ENCODE measurements at places on chromosomes 6 and 20.

- DNase-seq: peak; percentile 71
Measured at GRCh38 chr6:149484733-149485700, at the start of gene ZC3H12D. Gene ZC3H12D, minus strand, starts transcription at chr6:149485014. Its CDS starts 10,471 bp downstream, at chr6:149474543.

GRCh38 chr20:40634891-40635290, 54.1 kb downstream of the MAFB start:
- no peak for DNase-seq

DNA sequence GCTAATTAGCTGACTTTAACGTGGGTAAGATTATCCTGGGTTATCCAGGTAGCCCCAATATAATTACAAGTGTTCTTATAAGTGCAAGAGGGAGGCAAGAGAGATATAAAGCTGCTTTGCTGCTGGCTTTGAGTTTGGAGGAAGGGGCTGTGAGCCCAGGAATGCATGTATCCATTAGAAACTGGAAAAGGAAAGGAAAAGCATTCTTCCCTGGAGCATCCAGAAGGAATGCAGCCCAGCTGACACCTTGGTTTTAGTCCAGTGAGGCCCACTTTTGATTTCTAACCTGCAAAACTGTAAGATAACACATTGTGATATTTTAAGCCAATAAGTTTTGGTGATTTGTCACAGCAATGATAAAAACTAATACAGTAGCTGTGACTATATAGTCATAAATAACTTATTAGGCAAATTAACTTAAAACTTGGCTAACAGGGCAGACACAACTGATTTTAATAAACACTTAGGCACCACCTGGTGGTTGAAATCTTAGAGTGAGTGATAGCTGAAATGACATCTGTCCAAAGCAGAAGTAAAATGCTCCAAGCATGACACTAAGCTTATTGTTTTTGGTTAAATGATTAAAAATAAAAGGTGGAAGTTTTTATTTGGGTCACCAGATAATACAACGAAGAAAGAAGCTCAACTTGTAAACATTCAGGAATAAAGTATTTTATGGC, 35.6 kb downstream of the ADGRF4 start:
- no peak for DNase-seq

GRCh38 chr6:142485256-142485655, 183.4 kb downstream of the ADGRG6 start:
- DNase-seq: no peak

GRCh38 chr6:136547336-136547735, 2.9 kb downstream of the MAP7 start:
- DNase-seq: no peak

GRCh38 chr6:4723383-4723782, 52.8 kb upstream of the CDYL start:
- DNase-seq: no peak

DNA sequence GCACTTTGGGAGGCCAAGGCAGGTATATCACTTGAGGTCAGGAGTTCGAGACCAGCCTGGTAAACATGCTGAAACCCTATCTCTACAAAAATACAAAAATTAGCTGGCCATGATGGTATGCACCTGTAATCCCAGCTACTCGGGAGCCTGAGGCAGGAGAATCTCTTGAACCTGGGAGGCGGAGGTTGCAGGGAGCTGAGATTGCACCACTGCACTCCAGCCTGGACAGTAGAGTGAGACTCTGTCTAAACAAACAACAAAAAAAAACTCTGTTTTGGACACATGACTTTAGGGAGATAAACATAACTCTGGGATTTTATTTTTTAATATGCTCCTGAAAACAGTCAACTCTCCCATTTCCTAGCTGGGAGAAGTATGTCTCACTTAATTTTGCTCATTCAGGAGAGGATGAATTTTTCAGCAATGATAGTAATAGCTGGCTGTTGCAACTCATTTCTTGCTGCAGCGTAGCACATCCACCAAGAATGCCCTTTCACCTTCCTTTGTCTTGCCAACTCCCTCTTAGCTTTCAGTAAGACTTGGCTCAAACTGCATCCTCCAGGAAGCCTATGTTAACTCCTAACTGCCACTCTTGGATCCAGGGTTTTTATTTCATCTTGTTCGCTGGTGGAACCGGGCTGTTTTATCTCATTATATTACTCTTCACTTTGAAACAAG, 24.3 kb downstream of the TOP1 start:
- no peak for DNase-seq

- DNase-seq: no peak
Measured at GRCh38 chr20:45685896-45686295, 15.9 kb upstream of the WFDC11 start.

DNA sequence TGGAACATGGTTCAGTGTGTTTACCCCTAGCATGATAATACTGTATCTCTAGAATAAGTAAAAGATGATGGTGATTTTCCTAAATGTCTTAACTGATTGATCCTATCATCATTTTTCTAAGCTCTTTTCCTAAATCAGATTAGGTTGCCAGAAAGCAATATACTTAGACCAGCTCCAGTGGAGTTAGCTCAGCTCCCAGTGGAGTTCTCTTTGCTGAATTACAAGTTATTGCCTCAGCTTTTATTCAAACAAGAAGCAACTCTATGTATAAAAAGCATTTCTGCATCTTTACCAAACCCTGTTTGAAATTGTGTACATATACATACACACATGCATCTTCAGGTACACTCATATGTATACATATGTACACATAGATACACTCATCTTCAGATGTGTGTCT, 44.9 kb downstream of the SNX9 start:
- DNase-seq: no peak

DNA sequence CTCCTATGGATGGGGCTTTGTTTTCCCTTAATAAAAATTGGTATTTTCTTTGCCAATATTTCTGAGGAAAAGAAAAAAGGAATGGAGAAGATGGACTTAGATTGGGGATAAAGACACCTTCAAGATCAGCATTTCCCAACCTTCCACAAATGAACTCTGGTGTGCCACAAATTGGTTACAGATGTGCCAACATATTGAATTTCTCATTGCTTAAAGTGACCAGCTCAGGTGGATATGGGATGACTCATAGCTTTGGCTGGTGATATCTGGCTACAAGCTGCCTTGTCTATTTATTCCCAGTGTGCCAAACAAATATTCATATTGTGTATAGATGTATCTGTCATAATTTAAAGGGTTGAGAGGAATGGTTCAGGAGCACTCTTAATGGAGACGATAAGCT, 32.5 kb downstream of the THEMIS start:
- no peak for DNase-seq

- no peak for DNase-seq
Measured at GRCh38 chr6:118740372-118740771, 89.0 kb upstream of the CEP85L start.

DNA sequence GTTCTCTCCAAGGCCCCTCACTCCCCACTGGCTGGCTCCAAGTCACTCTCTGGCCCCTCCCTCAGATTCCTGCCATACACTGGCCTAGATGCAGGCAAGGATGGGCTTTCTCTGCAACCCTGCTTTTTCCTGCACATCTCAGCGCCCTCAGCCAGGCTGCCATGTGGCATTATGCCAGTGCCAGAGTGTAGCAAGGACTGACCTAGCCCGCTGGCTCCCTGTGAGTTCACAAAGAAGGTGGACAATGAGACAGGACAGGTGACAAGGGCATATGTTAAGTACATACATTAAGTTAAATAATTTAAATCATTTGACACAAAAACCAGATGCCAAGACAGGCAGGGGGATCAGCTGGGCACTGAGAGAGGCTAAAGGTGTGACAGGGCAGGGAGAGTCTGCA, 394.6 kb downstream of the ZFAND3 start:
- DNase-seq: no peak

GRCh38 chr6:1665214-1665613, 55.5 kb downstream of the FOXC1 start:
- DNase-seq: no peak

DNA sequence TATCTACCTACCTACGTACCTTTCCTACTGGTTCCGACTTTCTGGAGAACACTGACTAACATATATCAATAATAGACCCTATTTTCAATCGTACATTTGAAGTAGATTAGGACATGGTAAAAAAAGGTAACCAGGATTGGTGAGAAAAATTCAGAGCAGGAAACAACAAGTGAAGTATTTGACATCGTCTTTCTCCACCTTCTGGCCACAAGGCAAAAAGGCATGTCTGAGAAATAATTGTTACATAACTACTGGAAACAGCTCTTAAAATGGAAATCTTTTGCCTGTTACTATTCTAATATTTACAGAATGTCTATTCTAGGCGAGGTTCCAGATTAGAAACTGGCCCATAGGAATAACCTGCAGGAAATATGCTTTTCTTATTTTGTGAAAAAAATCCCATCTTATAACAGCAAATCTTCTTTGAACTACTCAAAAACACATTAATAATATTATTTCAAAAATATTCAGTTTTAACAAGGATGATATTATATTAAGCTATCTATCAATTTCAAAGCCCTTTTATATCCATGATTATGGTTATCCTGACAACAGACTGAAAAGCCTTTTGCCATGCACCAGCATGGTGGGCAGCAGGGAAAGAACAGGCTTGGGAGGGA, 80.8 kb downstream of the RCAN2 start:
- DNase-seq: no peak

DNA sequence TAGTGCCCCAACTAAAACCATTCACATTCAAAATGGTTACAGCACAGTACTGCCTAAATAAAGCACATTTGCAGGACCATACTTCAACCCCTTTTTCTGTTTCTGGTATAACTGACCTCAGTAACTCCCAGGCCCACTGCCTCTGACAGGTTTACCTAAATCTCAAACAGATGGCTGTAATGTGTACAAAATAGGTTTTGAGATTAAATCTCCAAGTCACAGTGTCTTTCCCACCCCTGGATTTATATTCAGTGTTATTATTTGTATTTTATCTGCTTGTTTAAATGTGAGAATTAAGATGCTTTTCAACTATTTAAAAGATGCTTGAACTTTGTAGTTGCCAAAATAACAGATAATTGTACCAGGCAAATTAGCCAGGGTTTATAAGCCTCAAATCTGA, 4.7 kb upstream of the KIF6 start:
- no peak for DNase-seq

Measured in stimulated activated CD8-positive, alpha-beta memory T cell treated with anti-CD3 and anti-CD28 coated beads, Interleukin-2, amount 100 ng/mL, for 1 hour (primary cell).